ENCODE measurements at places on chromosomes 12 and 14. TPM values are rescaled to one million over a fixed set of nuclear protein-coding genes. Genes with fewer than 3 reads are reported as not detected.

- DNase-seq = no peak
Measured at GRCh38 chr12:121811434-121812319, 7.9 kb downstream of the SETD1B start.

DNA sequence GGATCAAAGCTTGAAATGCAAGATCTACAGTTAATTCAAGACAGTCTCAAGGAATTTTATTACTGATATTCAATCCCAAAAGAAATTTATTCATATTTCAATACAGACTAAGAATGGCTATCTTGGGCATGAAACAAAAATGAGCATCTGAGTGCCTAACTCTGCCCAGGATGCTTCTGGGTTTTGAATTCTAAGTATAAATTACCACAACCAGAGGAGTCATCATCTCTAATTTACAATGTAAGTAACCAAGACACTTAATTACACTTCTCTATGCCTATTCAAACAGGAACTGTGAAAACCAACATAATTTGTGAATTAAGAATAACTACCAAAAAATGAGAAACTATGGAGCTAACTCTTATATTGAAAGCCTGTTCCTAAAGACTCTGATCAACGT is 14.1 kb downstream of the OSBPL8 start:
- no peak for DNase-seq

GRCh38 chr12:100539202-100539601 is 34.3 kb upstream of the GAS2L3 start:
- DNase-seq = peak; percentile 53

- no peak for DNase-seq
Measured at GRCh38 chr12:92111256-92111655, 34.4 kb downstream of the BTG1 start.

DNA sequence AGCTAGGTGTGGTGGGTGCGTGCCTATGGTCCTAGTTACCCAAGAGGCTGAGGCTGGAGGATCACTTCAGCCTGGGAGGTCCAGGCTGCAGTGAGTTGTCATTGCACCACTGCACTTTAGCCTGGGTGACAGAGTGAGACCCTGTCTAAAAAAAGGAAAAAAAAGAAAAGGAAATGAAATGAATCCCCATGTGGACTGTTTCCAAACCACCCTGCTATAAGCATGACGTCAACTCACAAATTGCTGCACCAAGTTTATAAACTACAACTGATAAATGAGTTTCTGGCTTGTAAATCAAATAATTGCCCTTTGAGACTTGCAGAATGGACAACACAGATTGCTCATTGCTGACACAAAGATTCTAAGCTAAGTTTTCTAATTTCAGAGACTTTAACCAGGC is 51.0 kb upstream of the STK38L start:
- no peak for DNase-seq

- DNase-seq = peak; percentile 64
Measured at GRCh38 chr12:42326541-42327226, 717 bp downstream of the PPHLN1 start.

GRCh38 chr14:87049950-87050349 is 943.0 kb downstream of the GALC start:
- DNase-seq = no peak

DNA sequence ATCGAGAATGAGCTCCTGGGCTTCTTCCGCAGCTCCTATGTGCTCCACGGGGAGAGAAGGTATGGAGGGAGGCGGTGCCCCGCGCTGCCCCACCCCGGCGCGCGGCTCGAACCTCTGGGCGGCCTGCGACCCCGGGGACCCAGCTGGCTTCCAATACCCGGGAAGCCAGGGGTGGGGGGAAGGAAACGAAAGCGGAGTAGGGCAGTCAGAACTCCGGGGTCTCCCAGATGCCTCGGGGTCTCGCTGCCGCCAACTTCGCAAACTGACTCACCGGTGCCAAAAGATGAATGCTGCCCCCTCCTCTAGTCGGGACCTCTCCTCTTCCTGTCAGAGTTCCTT is 1.3 kb downstream of the TRHDE start:
- no peak for DNase-seq

DNA sequence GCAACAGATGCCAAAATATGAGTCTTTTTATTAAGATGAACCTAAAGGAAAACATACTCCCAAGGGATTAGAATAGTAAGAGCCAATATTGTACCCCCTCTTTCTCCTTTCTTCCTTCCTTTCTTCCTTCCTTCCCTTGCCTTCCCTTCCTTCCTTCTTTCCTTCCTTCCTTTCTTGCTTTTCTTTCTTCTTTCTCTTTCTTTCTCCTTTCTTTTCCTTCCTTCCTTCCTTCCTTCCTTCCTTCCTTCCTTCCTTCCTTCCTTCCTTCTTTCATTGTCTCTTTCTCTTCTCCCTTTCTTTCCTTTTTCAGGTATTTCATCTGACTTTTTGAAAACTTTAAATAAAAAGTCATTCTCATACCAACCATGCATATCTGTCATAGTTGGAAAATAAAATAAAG is 892.5 kb downstream of the LRFN5 start:
- no peak for DNase-seq

The GNG2 gene
- polyA plus RNA-seq = 48.7 TPM

The GPR135 gene
- 2.2 TPM for polyA plus RNA-seq
